ENCODE measurements at places on chromosomes 5 and 9.

DNA sequence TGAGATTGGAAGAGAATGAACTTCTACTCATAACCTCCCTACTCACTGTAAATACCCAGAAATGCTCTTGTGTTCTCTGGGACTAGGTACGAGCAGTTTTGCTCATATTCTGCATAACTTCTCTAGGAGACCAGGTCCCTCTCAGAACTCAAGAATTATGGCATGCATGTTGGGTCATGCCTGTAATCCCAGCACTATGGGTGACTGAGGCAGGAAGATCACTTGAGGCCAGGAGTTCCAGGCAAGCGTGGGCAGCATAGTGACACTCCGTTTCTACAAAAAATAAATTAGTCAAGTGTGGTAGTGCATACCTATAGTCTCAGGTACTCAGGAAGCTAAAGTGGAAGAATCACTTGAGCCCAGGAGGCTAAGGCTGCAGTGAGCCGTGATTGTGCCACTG is 141.9 kb downstream of the OXCT1 start:
- no peak for DNase-seq

GRCh38 chr9:105333076-105333475 is 88.6 kb downstream of the SLC44A1 start:
- DNase-seq = no peak

DNA sequence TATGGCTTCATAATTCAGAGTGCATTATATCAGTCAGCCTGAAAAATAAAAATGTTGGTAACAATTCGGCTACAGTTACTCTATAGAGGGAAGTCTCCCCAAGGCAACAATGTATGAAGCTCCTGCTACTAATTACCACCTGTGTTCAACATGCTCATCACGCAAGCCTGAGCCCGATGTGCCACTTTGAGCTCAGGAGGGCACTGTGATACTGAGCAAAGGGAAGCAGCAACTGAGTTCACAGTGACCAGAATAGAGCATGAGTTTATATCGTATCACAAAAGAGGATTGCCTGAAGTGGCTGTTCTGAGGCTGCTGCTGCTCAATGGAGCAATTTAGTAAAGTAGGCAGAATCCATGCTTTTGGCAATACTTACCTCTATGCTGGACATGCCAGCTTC is 202.0 kb upstream of the HAPLN1 start:
- DNase-seq = no peak

GRCh38 chr5:44862808-44863207 is 54.1 kb downstream of the MRPS30 start:
- no peak for DNase-seq

GRCh38 chr5:121762426-121762825 is 89.3 kb upstream of the FTMT start:
- DNase-seq = no peak

DNA sequence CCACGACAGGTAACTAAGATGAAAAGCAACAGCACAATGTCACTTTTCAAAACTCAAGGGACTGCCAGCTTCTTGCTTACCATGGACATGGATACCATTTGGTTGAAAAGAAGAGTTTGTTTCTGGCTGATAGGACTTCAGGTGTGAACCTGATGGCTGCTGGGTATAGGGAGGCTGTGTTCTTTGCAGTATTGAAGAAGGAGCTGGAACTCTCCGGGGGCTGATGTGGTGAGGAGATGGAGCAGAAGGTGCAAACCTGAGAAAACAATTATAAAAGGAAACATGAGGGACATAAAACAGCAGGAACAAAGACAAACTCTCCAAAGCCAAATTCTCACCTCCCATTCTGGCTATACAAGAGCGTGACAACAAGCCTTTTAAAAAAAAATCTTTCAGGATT is 330.1 kb upstream of the RFX3 start:
- no peak for DNase-seq

- no peak for DNase-seq
Observed at GRCh38 chr9:2740616-2741015, 23.3 kb downstream of the KCNV2 start.

DNA sequence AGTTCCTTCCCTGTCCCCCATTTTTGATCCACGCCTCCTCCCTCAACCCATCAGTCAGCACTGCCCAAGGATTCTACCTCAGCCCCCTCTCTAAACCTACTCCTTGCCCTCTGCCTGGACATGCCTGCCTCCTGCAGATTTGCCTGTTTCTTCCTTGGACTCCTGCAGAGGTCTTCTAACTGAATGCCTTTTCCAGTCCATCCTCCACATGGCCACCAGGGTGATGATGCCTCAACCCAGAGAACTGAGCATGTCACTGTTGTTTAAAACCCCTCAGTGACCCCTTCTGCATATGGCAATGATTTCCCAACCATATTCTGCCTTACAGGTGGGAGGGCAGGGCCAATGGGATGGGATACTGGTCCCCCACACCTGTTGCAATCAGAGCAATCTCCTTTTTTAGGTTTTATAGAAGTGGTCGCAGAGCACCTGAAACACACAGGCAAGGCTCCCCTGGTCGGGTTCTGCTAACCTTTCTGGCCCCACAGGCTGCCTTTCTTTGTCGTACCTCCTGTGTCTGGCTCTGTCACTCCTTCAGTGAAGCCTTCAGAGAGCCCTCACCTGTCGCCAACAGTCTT is 9.3 kb downstream of the PHYKPL start:
- no peak for DNase-seq

DNA sequence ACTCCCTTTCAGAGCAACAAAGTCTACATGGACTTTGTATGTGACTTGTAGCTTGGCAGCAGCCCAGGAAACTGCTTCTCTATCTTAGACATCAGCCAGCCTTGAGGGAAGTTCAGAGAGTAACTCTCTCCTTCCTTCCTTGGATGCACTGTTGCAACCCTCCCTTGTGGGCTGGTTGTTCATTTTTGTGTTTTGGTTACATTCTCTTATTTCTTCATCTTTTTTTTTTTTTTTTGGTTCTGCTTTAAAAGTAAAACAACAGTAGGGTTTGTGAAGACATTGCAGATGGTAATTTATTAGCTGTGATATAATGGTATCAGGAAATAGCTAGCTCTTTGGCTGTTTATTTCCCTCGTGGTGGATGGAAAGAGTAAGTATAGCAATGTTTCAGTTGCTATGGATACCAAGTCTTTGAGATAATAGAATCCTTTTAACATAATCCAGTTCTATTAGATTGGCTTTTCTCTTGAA is 97.9 kb upstream of the MAMDC2 start:
- DNase-seq = peak; percentile 29

DNA sequence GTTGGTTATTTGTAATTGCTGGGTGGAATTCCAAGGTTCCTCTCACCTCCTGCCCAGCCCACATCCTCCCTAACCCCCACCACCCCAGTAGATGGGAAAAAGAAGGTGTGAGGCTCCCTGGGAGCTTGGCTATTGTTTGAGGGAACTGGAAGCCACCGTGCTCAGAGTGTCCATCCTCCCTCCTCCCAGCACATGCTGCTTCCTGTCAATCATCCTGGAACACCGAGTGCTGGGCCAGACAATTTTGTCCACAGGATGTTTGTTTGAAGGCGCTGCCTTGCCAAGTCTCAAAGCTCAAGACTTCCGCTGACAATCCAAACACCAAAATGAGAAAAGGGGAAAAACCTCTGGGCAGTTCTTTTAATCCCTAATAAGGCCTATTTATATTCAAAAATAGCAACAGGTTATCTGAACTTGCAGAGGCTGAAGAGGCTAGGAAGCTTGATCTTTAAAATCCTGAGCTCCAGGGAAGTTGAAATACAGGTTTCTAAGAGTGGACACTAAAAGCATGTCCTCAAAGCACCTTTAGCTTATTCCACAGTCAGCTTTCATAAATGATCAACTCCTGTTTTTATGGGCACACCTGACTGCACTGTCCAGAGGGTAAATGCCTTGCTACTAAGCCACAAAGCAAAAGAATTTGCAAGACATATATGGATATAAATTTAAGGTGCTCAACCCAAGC is 286.7 kb downstream of the NFIB start:
- DNase-seq = no peak

DNA sequence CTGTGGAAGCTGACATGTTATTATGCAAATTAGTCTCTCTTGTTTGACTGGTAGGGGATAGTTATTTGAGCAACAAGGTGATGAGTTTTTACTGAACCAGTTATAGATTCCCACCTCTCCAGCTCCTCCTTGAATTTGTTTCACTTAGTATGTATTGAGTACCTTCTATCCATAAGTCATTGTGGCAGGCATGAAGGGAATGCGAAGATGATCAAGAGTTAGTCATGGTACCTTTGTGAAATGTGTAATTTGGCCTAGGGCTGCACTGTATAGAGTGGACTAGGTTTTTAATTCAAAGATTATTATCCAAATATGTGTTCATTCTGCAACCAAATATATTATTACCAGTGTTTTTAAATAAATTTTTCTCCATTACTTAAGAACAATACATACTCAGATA is 110.1 kb downstream of the HACD4 start:
- DNase-seq = no peak

GRCh38 chr5:22947921-22948320 is 94.8 kb upstream of the CDH12 start:
- DNase-seq = no peak

DNA sequence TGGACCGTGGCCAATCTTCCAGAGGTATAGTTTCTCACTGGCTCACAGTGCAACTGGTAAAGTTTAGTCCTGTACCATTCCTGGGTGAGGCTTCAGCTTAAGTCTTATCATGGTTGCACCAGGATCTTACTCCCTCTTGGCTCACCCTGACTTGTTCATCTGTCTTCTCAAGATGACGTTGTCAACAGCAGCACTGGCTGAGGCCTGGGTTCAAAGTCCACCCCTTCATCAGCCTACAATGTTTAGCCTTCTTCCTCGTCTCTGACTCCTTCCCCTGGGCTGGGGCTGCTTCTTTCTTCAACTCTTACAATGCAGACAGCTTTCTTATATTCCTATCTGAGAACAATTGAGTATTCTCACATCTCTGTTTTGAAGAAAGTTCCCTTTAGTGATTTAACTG is 311.1 kb upstream of the CLINT1 start:
- DNase-seq = no peak

GRCh38 chr5:10621832-10622231 is 58.0 kb downstream of the ANKRD33B start:
- no peak for DNase-seq

DNA sequence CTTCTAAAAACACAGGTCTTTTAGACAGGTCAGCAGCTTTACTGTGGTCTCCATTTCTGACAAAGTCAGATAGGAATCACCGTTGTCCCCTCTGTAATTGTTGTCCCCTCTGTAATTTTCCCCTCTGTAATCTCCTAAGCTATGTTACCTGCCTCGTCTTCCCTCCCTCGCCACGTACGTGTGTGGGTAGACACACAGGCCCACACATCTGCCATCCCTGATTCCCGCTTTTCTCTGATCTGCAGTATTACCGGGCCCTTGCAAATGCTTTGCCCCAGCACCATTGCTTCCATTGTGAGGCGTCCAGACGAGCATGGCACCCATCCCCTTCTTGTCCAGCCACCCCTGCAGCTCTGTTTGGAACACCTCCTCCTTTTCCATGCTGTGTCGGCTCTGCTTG is 45.0 kb upstream of the POMT1 start:
- DNase-seq = no peak

- no peak for DNase-seq
Observed at GRCh38 chr5:140293849-140294100, 9.1 kb downstream of the PFDN1 start.

GRCh38 chr9:83778164-83778563 is 39.4 kb downstream of the GKAP1 start:
- no peak for DNase-seq

DNA sequence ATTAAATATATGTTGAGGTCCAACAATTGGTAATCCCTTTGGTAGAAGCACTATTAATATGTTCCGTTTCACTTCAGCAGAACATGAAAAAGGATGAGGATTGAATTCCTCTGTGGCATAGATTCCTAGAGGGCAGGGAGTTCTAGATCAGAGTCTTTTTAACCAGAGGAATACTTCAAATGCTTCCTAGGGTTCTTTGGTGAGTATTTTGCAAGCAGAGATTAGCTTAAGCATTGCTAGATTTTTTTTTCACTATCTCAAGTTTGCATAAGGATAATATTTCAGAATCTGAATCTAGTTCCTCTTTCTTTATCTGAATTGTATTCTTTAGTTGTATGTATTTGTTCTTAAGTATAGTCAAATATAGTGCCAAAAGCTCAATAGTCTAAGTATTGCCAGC is 116.6 kb upstream of the ADAMTSL1 start:
- no peak for DNase-seq

GRCh38 chr9:127506117-127506813 is 55.0 kb downstream of the LRSAM1 start:
- no peak for DNase-seq

GRCh38 chr9:112258106-112258505 is 75.3 kb downstream of the PTBP3 start:
- DNase-seq = no peak

- no peak for DNase-seq
Observed at GRCh38 chr5:94396687-94397086, 221.7 kb downstream of the KIAA0825 start.

DNA sequence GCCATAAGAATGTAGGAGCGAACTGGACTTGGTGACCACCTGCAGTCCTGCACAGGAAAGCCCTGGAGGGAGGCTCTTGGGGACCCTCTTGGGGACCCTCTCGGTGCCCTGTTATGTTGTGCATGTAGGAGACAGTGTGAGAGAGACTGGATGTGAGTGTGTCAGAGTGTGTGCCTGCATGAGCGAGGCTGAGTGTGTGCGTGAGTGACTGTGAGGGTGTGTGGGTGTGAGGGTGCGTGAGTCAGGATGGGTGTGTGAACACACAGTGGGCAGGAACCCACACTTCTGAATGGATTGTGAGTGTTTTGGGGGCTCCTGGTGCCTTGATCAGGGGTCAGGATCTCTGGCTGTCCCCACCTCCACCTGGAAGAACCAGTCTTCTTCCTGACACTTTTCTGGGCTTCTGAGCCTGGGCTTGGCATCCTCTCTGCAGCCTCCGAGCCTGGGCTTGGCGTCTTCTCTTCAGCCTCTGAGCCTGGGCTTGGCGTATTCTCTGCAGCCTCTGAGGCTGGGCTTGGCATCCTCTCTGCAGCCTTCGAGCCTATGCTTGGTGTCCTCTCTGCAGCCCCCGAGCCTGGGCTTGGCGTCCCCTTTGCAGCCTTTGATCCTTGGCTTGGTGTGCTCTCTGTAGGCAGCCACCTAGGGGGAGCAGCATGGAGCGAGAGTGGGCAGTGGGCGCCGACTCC is 25.6 kb upstream of the ANKRD33B start:
- no peak for DNase-seq

DNA sequence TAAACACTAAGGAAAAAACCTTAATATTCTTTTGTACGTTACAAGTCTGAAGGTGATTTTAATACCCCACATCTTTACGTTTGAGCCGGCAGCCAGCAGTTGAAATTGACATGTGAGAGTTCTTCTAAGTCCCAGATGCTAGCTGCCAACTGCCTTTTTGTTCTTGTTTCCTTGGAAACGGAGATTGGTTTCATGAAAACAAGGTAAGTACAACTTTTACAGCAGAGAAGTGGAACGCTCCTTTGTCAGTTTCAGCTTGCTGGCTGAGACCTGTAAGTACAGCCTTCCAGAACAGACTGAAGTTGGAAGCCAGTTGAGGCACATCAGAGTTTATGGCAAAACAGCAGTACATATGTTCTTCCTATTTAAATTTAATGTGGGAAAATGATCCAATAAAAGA is 1018.4 kb upstream of the ARRDC3 start:
- no peak for DNase-seq
